ENCODE measurements at places on chromosomes 4 and X. TPM values are rescaled to one million over a fixed set of nuclear protein-coding genes. Genes with fewer than 3 reads are reported as not detected.
A peak's percentile ranks its signal among the peaks of the same experiment; 100 is the strongest.

Gene FGFBP2
- polyA plus RNA-seq, result not detected

- H3K27ac ChIP-seq, result no peak overlapping the region
- H3K4me3 ChIP-seq, result no peak overlapping the region
- H3K36me3 ChIP-seq, result no peaks in the 10 kb centered on the region
- no peak for DNase-seq
- no peaks in the 10 kb centered on the region for H3K4me1 ChIP-seq
- peaks cover 7% of the 10 kb centered on the region for H3K27me3 ChIP-seq
Observed at GRCh38 chrX:38332505-38332904, 5.2 kb upstream of the RPGR start.

DNA sequence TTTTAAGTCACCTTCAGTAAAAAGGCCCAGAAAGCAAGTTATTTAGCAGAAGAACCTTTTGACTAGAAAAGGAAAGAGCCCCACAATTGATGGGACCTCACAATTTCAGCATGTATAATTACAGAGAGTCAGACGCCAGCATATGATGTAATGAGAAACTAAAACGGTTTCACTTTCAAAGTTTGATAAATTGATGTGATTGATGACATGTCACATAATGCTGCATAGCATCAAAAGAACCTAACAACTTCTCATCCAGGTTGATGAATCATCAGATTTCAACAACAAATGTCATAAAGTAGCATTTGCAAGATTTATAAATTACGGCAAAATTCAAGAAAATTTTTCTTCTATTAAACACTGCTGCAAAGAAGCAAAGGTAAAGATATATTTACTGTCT, 3.9 kb upstream of the GAR1 start:
- no peaks in the 10 kb centered on the region for H3K4me1 ChIP-seq
- DNase-seq, result no peak
- no peak overlapping the region for H3K4me3 ChIP-seq
- no peaks in the 10 kb centered on the region for H3K27me3 ChIP-seq
- H3K27ac ChIP-seq, result no peak overlapping the region

DNA sequence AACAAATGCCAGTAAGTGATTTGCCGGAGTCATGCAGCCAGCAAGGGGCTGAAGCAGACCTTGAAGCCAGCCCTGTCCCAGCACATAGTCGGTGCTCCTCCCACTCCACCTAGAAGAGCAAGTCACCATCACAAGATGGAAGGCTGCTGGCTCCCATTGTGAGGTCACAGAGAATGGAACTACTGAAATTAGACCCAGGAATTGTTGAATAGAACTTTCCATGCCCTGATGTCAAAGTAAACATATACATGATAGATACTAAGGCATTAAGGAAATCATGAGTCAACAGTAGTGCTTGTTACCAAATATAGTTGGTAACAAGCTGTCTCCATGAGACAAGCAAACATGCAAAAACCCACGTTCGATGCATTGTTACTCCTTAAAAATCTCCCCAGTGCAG, 177.1 kb upstream of the MID1 start:
- no peak overlapping the region for H3K4me3 ChIP-seq
- no peaks in the 10 kb centered on the region for H3K36me3 ChIP-seq
- DNase-seq, result peak; percentile 71
- no peak overlapping the region for H3K27ac ChIP-seq

DNA sequence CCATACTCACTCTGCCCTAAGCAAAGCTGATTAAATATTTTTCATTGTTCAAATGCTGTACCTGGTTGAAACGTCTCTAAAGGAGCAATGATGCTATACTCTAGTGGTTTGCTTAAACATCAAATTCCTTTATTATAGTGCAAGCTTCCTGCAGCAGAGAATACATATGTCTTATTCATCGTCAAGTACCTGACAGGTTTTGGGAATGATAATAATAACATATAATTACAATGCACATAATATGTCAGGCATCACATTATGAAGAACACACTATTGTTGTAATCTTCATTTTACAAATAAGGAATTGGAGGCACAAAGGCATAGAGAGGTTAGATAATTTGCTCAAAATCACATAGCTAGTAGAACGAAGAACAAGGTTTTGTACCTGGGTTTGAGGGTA, 151.6 kb downstream of the GRIA2 start:
- no peaks in the 10 kb centered on the region for H3K36me3 ChIP-seq
- H3K27ac ChIP-seq, result no peak overlapping the region
- no peak overlapping the region for H3K4me3 ChIP-seq

GRCh38 chrX:10221651-10222050, 64.9 kb downstream of the CLCN4 start:
- no peak overlapping the region for H3K27ac ChIP-seq
- DNase-seq, result no peak
- H3K36me3 ChIP-seq, result no peaks in the 10 kb centered on the region
- H3K27me3 ChIP-seq, result no peaks in the 10 kb centered on the region
- no peak overlapping the region for H3K4me3 ChIP-seq

Gene LRPAP1
- polyA plus RNA-seq, result 175 TPM

DNA sequence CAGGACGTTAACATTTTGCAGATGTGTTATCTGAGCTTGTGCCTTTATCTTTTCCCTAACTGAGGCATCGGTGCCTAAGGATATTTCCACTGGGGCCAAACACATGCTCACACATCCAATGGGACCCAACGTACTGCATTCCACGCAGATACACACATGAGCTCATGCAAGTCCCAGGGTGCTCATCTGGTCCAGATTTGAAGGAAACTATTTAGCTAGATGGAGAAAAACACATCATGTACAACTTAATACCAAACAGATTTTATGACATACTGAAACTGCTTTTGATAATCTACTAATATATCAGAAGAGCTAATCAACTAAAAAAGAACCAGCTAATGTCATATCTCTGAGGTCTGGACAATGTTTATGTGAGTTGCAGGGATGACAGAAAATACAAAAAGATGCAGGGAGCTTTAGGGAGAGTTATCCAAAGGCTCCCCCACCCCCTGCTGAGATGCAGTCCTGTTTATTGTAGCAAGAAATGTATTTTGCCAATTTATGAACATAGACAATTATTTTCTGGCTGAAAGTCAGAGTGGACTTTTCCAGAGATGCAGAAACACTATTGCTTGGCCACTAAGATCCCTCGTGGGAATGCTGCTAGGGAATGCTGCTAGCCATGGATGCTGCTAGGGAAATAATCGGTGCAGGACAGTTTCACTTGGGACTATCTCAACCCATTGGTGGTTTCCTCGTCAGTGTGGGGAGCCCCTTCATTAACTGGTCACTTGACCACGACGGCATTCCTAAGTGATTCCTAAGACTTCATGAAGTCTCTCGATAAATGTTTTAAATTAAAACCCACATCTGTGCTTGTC, 172.8 kb downstream of the SMIM20 start:
- H3K4me1 ChIP-seq, result peaks cover 20% of the 10 kb centered on the region
- DNase-seq, result peak; percentile 56
- peak overlapping the region; percentile 9 for H3K27ac ChIP-seq
- no peaks in the 10 kb centered on the region for H3K27me3 ChIP-seq

DNA sequence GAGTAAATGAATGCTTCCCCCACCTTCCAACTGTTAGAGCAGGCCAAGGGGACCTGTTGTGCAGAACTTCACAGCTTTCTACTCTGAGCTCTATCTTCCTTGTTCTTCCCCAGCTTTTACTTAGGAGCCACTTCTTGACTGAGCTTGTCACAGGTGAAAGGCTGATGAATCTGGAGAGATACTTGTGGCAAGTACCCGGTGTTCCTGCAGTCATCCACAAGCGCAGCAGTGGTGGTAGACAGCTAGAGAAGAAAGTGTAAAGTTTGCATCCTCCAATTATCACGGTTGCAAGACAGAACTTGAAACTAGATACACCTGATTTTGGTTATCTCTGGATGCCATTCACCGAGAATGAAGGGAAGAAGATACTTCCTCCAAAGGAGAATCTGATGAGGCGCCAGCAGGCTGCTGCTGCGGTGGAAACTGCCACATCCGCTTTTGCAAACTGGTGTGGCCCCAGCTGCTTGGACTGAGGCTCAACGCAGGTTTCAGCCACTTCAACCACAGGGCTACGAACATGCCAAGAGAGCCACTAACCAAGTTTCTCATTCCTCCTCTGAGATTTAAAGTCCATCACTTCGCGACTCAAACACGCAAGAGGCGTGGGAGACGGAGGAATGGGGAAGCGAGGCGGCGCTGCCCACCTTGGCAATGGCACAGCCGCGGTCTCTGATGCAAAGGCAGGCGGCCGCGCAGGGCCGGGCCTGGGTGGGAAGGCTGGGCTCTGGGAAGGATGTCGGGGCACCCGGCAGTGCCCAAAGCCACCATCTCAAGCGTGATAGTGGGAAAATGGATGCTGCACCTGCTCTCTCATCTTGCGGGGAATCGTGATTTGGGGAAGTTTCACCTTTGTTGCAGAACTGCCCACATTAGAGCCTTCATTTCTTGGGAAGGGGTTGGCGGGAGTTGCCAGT, 1.3 kb upstream of the FHIP1A start:
- H3K27ac ChIP-seq, result no peak overlapping the region
- no peak for DNase-seq
- peaks cover 35% of the 10 kb centered on the region for H3K27me3 ChIP-seq

Gene UGT2A1
- not detected for polyA plus RNA-seq

DNA sequence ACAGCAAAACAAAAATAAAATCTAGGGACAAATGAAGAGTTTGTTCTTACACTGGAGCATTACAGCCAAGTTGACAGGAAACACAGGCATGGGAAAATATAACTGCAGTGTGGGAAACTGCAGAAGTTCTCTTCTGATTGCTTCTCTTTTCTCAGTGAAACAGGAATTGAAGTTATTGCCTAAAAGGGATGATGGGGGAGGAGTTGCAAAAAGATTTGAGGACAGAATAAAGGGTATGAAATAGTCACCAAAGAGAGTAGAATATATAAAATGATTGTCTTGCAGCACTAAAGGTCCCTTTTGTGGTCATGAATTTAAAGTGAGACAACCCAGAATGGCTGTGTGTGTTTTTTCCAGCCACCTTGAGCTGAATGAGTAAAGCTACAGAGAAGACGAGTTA, 103.7 kb downstream of the JADE1 start:
- H3K36me3 ChIP-seq, result no peaks in the 10 kb centered on the region
- no peaks in the 10 kb centered on the region for H3K27me3 ChIP-seq
- DNase-seq, result no peak
- no peaks in the 10 kb centered on the region for H3K4me1 ChIP-seq
- no peak overlapping the region for H3K4me3 ChIP-seq

All from IMR-90 (cell line).